ENCODE measurements at places on chromosomes 16 and 17. TPM values are rescaled to one million over a fixed set of nuclear protein-coding genes. Genes with fewer than 3 reads are reported as not detected.

GRCh38 chr17:40466298-40466971 is 23.2 kb downstream of the IGFBP4 start:
- no peaks in the 10 kb centered on the region for H3K36me3 ChIP-seq
- H3K27me3 ChIP-seq: no peaks in the 10 kb centered on the region
- H3K4me3 ChIP-seq: no peak overlapping the region
- no peak for DNase-seq

GRCh38 chr16:86585821-86586611 is 7.7 kb downstream of the FOXL1 start:
- DNase-seq: no peak
- H3K27me3 ChIP-seq: peaks cover 12% of the 10 kb centered on the region

GRCh38 chr16:16158741-16159374 is 64.4 kb downstream of the ABCC6 start:
- H3K4me3 ChIP-seq: no peak overlapping the region
- no peak overlapping the region for H3K27ac ChIP-seq
- H3K4me1 ChIP-seq: no peaks in the 10 kb centered on the region
- no peaks in the 10 kb centered on the region for H3K36me3 ChIP-seq
- H3K27me3 ChIP-seq: no peaks in the 10 kb centered on the region

- DNase-seq: no peak
- H3K27me3 ChIP-seq: no peaks in the 10 kb centered on the region
- peaks cover 5% of the 10 kb centered on the region for H3K36me3 ChIP-seq
- no peaks in the 10 kb centered on the region for H3K4me1 ChIP-seq
These were observed 78.8 kb downstream of the WWP2 start for GRCh38 chr16:69840975-69841374.

The SDK2 gene
- 0.27 TPM for total RNA-seq

- peaks cover under 1% of the 10 kb centered on the region for H3K36me3 ChIP-seq
- H3K27ac ChIP-seq: no peak overlapping the region
- no peak for DNase-seq
- no peaks in the 10 kb centered on the region for H3K27me3 ChIP-seq
- peaks cover 11% of the 10 kb centered on the region for H3K4me1 ChIP-seq
- H3K4me3 ChIP-seq: no peak overlapping the region
These were observed 44.5 kb downstream of the ZNRF1 start for GRCh38 chr16:75043175-75043895.

DNA sequence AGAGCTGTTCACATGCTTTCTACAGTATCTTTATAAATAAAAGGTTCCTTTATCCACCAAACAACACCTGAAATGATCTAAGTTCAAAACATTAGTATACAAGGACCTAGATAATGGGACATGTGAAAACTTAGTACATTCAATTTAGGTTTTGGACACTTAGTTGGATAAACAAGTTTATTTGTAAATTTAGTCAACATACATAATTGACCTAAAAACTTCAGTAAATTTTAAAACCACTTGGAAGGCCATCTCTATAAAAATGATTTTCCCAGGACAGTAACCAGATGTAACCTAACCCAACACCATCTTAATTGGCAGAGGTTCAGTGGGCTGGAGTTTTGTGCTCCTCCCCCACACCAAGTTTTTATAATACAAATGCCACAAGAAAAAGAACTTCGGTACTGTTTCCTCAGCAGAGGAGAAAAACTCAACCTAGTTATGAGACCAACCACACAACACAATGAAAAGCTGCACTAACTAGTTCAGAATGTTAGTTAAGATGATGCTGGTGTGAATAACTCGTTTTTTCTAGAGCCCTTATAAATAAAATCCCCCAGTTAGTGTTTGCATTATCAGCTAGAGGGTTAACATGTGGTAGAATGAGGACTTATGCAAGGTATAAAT is 7.2 kb upstream of the UNK start:
- peaks cover 36% of the 10 kb centered on the region for H3K4me1 ChIP-seq
- H3K27ac ChIP-seq: peak overlapping the region; percentile 99
- H3K36me3 ChIP-seq: peaks cover 35% of the 10 kb centered on the region

- H3K4me3 ChIP-seq: no peak overlapping the region
- no peaks in the 10 kb centered on the region for H3K36me3 ChIP-seq
- H3K27ac ChIP-seq: no peak overlapping the region
- no peaks in the 10 kb centered on the region for H3K27me3 ChIP-seq
These were observed 13.2 kb downstream of the SDK2 start for GRCh38 chr17:73630965-73631595.

- H3K4me3 ChIP-seq: no peak overlapping the region
- peaks cover 1% of the 10 kb centered on the region for H3K36me3 ChIP-seq
- no peaks in the 10 kb centered on the region for H3K27me3 ChIP-seq
- H3K27ac ChIP-seq: no peak overlapping the region
These were observed 7.2 kb downstream of the SGSM2 start for GRCh38 chr17:2344528-2344927.

The NETO2 gene
- total RNA-seq: 3.0 TPM

The TEKT1 gene
- not detected for total RNA-seq

DNA sequence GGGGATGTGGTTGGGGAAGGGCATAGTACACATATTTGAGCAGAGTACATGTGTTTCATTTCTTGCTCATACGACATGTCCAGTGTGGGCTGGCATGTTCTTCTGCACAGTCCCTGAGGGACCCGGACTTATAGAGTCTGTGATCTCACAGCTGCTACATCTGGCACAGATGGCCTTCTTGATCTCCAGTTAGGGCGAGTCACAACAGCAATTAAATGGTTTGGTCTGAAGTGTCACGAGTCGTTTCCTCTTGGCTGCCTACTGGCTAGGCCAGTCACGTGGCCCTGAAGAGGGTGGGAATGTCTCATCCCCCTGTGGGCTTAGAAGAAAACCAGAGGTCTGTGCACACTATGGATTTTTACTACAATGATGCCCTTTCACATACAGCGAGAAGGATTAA is 443.6 kb downstream of the WWOX start:
- DNase-seq: no peak
- H3K4me1 ChIP-seq: no peaks in the 10 kb centered on the region
- H3K27me3 ChIP-seq: no peaks in the 10 kb centered on the region

DNA sequence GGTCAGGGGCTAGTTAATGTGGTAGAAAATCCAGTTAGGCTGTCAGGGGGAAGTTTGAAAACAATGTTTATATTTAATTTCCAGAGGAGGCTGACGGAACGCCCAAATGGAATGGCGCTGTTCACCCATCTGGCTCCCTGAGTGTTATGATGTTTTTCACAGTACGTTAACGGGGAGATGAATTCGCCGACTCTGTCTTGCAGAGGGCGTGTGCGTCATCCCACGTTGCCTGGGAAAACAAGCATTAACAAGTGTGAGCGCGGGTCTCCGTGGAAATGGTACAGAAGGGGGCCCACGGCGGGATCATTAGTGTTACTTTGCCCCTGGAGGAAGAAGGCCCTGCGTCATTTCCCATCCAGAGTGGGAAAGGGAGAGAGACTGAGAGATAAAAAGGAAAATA is 29.6 kb downstream of the RGS9 start:
- no peak overlapping the region for H3K4me3 ChIP-seq
- H3K27ac ChIP-seq: no peak overlapping the region
- no peak for DNase-seq

The MYO15B gene
- 24.6 TPM for total RNA-seq

DNA sequence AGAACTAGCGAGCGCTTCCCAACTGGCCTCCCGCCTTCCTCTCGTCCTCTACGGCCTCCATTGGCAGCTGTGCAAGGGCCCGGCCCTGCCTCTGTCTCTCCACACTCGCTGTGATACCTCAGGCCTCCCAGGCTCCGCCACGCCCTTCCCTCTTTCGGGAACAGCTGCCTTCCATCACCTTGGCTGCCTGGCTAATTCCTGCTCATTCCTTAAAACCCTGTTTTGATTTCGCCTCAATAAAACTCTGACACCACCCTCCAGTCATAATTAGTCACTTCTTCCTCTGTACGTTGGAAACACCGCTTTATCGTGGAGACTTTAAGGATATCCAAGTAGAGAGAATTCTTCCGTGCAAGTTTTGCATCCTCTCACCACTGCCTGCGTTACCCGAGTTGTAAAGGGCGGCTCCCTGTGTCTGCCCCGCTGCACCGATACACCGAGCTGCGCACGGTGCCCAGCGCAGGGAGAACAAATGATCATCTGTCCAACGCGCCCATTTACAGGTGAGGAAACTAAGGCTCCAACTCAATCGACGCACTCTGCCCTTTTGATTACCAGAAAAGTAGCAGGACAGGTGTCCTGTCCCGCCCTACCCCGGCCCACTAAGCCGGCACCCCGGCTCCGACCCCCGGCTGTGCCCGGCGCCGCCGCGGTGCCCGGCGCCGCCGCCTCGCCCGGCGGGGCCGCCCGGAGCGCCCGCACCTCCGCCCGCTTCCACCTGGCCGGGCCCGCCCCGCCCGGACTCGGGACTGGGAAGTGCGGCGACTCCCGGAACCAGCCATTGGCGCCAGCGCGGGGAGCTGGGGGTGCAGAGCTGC is 139.7 kb downstream of the SEC14L1 start:
- H3K4me3 ChIP-seq: peak overlapping the region; percentile 75
- peak; percentile 24 for DNase-seq
- no peaks in the 10 kb centered on the region for H3K36me3 ChIP-seq
- H3K27me3 ChIP-seq: peaks cover 17% of the 10 kb centered on the region
- peak overlapping the region; percentile 56 for H3K27ac ChIP-seq
- peaks cover 18% of the 10 kb centered on the region for H3K4me1 ChIP-seq

The SLC35G6 gene
- total RNA-seq: not detected

- H3K4me1 ChIP-seq: no peaks in the 10 kb centered on the region
- no peak for DNase-seq
- no peak overlapping the region for H3K27ac ChIP-seq
- no peaks in the 10 kb centered on the region for H3K36me3 ChIP-seq
- no peaks in the 10 kb centered on the region for H3K27me3 ChIP-seq
These were observed 83.6 kb downstream of the SDK2 start for GRCh38 chr17:73560661-73561060.

The ABCC1 gene
- 41.0 TPM for total RNA-seq

DNA sequence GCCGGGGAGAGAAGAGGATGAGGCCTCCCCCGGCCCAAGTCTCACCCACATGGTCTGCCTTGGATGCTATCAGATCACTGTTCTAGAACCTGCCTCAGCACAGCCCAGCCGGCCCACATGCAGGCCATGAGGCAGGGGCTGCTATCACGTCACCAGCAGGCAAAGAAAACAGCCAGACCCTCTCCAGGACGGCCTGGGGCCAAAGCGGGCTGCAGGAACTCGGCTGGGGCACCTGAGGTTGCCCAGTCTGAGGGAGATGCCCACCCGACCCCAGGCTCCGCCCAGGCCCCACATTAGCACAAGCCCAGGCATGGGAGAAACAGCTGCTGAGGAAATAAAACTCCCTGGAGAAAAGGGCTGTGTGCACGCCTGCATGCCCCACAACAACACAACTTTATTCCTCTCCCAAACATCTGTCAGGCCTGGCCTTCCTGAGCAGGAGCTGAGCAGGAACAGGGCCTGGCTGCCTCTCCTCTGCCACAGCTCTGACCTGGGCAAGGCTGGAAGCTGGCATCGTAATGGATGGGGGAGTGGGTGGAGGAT is 6.7 kb upstream of the SMIM5 start:
- no peak for DNase-seq
- H3K4me3 ChIP-seq: no peak overlapping the region
- no peak overlapping the region for H3K27ac ChIP-seq
- H3K27me3 ChIP-seq: no peaks in the 10 kb centered on the region

- peaks cover 6% of the 10 kb centered on the region for H3K27me3 ChIP-seq
- no peak overlapping the region for H3K27ac ChIP-seq
- DNase-seq: no peak
- no peaks in the 10 kb centered on the region for H3K36me3 ChIP-seq
- no peak overlapping the region for H3K4me3 ChIP-seq
These were observed 117.4 kb upstream of the CES5A start for GRCh38 chr16:55992551-55992950.

GRCh38 chr17:68576137-68576536 is 25.0 kb downstream of the FAM20A start:
- H3K4me3 ChIP-seq: no peak overlapping the region
- H3K27me3 ChIP-seq: no peaks in the 10 kb centered on the region
- DNase-seq: no peak
- H3K4me1 ChIP-seq: no peaks in the 10 kb centered on the region
- no peak overlapping the region for H3K27ac ChIP-seq

- peaks cover 7% of the 10 kb centered on the region for H3K4me1 ChIP-seq
- peaks cover 18% of the 10 kb centered on the region for H3K36me3 ChIP-seq
- no peaks in the 10 kb centered on the region for H3K27me3 ChIP-seq
- no peak for DNase-seq
- H3K4me3 ChIP-seq: no peak overlapping the region
These were observed 26.0 kb downstream of the KLHDC4 start for GRCh38 chr16:87739801-87740200.

DNA sequence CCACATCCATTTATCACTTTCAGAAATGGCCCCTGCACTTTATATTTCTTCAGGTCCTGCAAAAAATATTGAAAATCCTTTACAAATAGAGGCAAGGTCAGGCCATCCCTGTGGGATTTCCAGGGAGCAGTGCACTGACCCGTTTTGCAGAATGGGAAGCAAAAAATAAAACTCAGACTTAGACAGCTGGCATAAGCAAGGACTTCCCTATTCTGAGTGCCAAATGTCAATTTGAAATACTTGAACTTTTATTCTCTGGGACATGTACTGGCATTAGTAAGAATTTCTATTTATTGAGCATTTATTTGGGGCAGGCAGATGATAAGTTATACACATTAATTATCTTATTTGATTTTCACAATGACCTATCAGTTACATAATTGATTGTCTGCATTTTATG is 32.4 kb downstream of the PRKCB start:
- H3K4me1 ChIP-seq: peaks cover 61% of the 10 kb centered on the region
- DNase-seq: no peak
- H3K36me3 ChIP-seq: no peaks in the 10 kb centered on the region
- no peaks in the 10 kb centered on the region for H3K27me3 ChIP-seq
- H3K27ac ChIP-seq: no peak overlapping the region

- no peaks in the 10 kb centered on the region for H3K4me1 ChIP-seq
- H3K4me3 ChIP-seq: no peak overlapping the region
- no peak for DNase-seq
- H3K27ac ChIP-seq: no peak overlapping the region
- peaks cover 5% of the 10 kb centered on the region for H3K27me3 ChIP-seq
- H3K36me3 ChIP-seq: no peaks in the 10 kb centered on the region
These were observed 89.9 kb upstream of the ELAC2 start for GRCh38 chr17:13107676-13108235.

The CCDC200 gene
- not detected for total RNA-seq

The MLYCD gene
- total RNA-seq: 2.0 TPM

The CD300H gene
- not detected for total RNA-seq

DNA sequence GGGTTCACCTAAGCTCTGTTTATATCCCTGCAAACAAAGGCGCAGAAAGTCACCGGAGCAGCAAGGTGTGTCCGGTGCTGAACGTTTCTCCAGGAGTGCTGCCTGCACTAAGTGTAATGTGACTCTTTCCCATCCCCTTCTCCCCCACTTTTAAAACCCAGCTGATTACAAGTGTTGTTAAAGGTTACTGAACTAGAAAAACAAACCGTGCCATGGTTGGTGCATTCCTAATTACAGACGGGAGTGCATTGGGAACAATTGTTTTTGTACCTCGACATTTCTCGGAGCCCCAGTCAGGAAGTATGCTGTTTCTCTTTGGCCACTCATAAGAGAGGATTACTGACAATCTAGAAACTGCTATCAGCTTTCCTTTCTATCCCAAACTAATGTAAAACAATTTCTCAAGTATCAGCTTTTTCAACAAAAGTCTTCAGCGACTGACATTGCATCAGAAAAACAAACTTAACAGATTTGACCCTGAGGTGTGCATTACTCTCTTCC is 441.0 kb upstream of the SALL1 start:
- no peak overlapping the region for H3K27ac ChIP-seq
- no peaks in the 10 kb centered on the region for H3K27me3 ChIP-seq
- no peaks in the 10 kb centered on the region for H3K4me1 ChIP-seq
- no peaks in the 10 kb centered on the region for H3K36me3 ChIP-seq
- H3K4me3 ChIP-seq: no peak overlapping the region

Measured in activated naive CD4-positive, alpha-beta T cell treated with anti-CD3 and anti-CD28 coated beads for 36 hours (primary cell).